ENCODE measurements at places on chromosomes 1 and 21. TPM values are rescaled to one million over a fixed set of nuclear protein-coding genes. Genes with fewer than 3 reads are reported as not detected.

DNA sequence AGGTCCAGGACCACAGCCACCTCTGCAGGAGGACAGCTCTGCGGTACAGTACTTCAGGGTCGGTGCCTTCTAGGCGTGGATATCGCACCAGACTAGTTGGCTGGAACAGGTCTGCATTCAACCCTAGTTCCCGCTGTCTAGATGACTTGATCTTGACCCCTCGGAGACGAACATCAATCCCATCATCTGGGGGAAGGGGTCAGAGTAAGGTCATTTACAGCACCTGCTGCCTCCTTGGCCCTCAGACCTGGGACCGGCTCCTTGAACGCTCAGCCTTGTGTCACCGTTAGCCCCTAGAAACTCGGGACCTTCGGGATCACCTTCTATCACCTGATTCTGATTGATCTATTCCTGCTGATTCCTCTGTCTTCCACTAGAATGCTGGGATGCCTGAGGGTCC is 2.6 kb downstream of the HECTD3 start:
- no peak for DNase-seq

The S100A1 gene
- total RNA-seq, result 0.15 TPM

GRCh38 chr1:239185245-239185619 is 201.1 kb upstream of the CHRM3 start:
- no peak for DNase-seq

- DNase-seq, result no peak
Measured at GRCh38 chr21:15809065-15809464, 79.3 kb downstream of the USP25 start.

The RHEX gene
- total RNA-seq, result not detected

The SLC25A34 gene
- total RNA-seq, result 0.23 TPM

The HOOK1 gene
- total RNA-seq, result 8.4 TPM
